Cerebellar nuclear complex (tissue), 1 donor: ENCODE measurements at places on chromosomes 4 and X.

GRCh38 chrX:153578200-153578835 lies 20.6 kb downstream of the CCNQ start:
- DNase-seq: no peak

- DNase-seq: no peak
Measured at GRCh38 chr4:133379681-133380438, 230.8 kb downstream of the PCDH10 start.

DNA sequence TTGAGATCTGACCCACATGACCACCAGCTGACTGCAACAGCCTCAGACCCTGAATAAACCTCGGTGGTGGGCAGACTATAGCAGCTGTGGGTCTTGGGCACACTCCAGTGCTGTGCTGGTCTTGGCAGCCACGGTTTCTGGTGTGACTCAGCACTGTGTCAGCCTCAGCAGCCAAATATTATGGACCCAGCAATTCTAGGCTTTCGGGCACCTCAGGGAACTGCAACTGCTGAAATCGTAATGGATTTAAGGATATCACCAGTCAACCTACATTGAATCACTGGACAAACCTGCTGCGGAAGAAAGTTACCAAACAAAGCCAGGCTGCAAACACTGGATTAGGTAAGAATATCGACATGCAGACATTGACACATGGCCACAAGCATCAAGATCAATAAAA lies 10.5 kb upstream of the UBE2NL start:
- DNase-seq: no peak

GRCh38 chr4:158046345-158046744 lies 126.5 kb downstream of the GASK1B start:
- DNase-seq: no peak

DNA sequence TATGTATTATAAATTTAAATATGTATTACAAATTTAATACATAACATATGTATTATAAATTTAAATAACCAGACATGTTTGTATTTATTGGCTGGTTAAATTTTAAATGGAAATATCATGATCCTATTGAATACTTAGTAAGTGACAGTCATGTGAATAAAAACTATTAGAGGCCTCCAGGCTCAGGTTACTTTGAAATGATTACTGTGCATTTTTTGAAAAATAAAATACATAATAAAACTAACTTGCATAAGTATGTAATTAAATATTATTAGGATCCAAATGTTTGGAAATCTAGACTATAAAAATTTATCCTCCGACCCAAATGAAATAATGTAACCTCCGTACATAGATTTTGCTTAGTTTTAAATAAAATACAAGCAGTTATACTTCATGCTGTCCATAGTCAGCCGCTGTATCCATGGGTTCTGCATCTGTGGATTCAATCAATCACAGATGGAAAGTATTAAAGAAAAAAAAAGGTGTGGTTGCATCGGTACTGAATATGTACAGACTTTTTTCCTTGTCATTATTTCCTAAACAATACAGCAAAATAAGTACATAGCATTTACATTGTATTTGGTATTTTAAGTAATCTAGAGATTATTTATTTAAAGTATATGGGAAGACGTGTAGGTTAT lies 140.7 kb downstream of the WDFY3 start:
- DNase-seq: no peak

DNA sequence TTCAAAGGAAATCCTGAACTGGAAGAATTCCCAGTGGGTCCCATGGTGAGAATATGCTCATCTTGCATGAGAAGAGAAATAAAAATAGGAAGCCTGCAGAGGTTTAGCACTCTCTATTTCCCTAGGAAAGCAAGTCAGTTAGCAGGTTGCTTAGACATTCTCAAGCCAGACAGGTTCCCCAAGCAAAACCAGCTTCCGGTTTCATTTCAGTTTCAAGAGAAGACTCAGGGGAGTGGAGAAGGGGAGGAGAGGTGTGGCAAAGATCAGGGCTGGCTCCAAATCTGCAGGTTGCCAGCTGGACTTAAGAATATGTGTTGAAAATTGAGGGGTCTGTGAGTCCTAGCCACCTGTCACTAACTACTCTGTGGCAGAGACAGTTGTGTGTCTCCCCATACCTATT lies 107.5 kb downstream of the CLNK start:
- no peak for DNase-seq

GRCh38 chr4:83282049-83282535 lies 2.5 kb downstream of the COQ2 start:
- DNase-seq: no peak

GRCh38 chr4:128653527-128654444 lies 155.7 kb upstream of the JADE1 start:
- DNase-seq: no peak

DNA sequence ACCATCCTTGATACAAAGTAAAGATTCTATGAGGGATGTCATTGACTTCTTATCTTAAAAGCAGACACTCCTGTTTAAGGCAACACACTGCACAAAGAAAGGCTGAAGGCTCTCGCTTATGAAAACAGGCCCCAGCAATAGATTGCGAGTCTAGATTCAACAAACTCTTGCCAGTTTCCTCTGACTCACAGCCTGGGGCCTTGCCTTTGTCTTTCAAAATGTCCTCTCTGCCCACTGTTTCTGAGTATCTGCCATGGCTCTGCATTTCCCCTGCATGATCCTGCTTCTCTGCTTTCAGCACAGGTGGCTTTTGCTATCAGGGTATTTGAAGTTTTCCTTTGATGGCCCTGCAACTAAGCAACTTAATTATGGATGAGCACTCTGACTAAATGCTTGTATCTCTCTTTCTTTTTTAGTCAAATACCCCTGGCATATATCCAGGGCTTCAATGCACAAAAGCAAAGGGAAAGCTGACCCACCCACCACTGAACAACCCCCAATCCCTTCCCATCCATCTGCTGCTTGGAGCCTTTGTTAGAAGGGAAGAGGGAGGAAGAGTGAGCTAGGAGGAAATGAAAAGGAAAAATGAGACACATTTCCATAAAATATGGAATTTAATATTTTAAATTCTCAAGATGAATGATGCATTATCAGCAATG lies 32.2 kb downstream of the NDP start:
- DNase-seq: no peak

GRCh38 chr4:26851129-26851528 lies 9.5 kb upstream of the STIM2 start:
- no peak for DNase-seq

DNA sequence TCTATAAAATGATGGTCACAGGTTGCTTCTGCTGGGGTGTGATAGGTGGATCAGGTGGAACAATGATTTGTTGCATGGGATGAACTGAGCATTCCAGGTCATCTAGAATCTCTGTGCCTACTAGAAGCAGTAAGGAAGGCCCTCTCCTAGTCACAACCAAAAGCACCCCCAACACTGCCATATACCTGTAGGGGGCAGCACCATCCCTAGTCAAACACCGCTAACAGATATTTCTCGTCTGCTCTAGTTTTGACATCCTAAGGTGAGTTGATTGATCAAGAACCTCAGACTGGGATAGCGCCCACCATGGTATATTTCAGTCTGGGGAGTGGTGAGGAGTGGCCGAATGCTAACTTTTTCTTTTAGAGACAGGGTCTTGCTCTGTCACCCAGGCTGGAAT lies 160.2 kb downstream of the NHS start:
- no peak for DNase-seq

- no peak for DNase-seq
Measured at GRCh38 chrX:39840133-39840532, 257.6 kb downstream of the BCOR start.

DNA sequence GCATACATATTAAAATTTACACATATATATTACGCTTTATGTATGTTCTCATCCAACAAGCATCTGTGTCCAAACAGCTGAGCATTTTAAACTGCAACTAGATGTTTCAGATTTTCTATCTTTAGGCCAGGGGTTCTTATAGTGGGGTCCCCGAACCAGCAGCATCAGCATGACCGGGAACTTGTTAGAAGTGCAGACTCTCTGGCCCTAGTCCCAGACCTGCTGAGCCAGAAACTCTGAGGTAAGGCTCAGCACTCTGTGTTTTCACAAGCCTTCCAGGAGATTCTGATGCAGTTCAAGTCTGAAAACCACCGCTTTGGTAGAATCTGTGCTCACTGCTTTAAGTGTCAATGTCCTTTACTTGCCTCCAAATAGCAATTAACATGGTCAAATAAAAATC lies 266.2 kb upstream of the CASK start:
- DNase-seq: no peak

DNA sequence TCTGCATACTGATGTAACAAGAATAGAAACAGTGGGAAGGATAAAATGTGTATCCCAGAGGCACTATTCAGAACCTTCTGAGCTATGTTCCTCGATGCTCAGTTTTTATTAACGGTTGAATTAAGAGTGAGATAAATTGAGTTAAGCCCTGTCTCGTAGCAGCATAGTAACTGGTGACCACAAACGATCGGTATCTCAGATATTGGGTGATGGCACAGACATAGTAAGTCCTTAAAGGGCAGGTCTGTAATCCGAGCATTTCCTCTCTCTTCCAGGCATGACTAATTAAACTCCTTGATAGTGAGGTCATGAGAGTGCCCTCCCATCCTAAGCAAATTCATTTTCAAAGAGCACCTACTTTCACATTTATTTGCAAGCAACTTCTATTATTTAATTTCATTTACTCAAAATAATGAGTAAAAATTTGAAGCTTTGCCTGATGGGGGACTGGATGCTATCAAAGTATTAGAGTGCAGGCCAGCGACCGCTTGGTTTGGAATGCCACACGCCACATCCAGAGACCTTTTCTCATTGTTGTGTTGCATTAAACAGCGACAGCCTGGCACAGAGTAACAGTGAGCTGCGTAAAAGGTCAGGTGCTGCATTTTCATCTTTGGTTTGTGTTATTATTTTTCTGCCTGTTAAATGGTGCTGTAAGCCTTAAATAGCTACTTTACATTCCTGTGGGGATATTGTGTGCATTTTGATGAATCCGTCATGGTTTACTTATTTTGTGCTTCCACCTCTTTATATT lies 101.9 kb downstream of the PCDH7 start:
- no peak for DNase-seq

DNA sequence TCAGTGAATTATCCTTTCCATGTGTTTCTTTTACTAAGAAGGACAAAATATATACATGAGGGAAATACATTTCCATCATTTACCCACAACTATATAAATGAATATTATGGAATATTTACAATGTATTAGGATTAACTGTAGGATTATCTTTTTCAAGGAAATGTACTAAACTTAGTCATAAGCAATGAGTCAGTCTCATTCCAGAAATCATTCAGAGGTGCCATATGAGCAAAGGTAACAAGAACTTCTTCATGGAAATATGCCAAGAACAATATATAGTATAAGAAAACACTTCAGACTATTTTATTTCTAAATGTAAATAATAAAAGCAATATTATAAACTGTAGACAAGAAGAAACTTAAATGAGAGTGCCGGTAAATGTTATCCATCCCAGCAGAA lies 67.1 kb downstream of the USP38 start:
- no peak for DNase-seq

DNA sequence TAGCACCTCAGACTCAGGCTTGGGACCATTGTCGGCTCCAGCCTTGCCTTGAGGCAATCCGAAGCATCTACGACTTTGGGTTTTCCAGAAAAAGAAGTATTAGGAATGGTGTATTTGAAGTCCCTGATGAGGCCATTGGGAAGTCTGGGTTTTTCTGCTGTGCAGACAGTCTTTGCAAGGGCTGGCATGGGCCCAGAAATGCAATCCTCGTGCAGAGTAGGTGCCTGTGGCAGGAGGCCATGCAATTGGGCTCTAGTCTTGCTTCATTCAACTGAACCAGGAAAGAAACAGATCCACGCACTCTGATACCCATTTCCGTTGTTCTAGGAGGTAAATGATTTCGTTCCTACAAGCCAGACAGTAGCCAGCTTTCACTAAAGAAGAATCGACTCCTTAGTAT lies 12.4 kb downstream of the ZFP92 start:
- DNase-seq: no peak

GRCh38 chrX:79270401-79270800 lies 96.7 kb downstream of the ITM2A start:
- no peak for DNase-seq

DNA sequence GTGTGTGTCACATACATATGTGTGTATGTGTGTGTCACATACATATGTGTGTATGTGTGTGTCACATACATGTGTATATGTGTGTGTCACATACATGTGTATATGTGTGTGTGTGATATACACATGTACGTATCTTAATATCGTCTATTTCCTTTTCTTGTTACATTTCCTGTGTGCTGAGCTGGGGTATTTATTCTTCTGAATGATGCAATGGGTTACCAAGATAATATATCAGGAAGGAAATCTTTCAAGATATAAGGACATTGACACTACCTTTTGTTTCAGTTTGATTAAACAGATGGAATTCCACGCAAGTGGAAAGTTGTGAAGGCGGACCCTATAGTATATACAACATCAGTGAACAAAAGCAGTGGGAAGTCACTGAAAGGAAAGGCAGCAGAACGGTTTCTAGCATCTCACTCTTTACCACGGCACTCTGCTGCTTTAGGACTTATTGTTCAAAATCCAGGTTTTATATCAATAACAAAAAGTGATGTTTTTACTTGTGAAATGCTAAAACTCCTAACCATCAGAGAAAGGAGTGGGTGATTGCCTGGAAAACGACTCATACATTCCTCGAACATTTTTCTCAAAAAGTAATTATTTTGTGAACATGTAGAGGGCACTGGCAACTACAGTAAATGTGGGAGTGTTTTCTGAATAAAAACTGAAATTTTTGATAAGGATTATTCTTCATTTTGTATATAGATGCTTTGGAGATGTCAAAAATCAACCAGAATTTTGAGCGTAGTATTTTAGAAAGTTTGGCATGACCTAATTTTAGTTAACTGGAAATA lies 43.1 kb upstream of the IL21 start:
- no peak for DNase-seq

GRCh38 chrX:136816975-136817374 lies 36.2 kb upstream of the ARHGEF6 start:
- DNase-seq: no peak
